ENCODE measurements at places on chromosomes 16 and 17.

DNA sequence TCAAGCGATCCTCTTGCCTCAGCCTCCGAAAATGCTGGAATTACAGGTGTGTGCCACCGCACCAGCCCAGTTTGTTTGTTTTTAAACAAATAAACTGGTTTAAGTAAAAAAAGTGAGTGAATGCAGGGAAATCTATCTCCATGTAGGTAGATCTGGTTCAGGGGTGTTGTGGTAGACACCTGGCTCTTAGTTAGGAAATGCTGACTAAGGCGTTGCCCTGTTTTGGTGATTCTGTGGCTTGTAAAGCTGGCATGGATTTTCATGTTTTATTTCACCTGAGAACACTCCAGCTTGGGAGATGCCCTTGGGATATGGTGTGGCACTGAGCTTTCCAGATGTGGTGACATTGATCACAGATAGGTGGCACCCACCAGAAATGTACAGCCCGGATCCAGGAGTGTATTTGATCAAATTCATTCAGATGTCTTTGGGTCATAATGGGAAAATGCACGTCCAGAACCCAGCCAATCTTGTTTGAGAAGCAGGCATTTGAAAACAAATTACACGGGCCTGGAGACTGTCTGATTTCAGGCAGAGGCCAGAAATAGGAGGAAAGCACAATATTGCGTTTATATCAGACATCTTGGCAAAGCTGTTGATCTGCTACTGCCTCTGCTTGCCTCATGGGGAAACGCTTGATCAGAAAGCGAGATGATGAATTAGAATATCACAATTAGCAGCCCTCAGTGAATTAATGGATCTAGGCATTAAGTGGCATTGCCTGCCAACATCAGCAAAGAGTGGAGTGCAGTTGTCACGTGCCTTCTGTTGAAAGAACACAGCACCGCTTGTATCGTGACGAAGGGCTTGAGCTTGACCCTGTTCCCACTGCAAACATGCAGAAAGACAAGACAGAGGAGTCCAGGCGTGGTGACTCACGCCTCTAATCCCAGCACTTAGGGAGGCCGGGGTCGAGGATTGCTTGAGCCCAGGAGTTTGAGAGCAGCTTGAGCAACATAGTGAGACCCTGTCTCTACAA lies 7.3 kb upstream of the IL34 start:
- no peak for DNase-seq

GRCh38 chr17:13957636-13958035 lies 111.7 kb upstream of the COX10 start:
- no peak for DNase-seq

DNA sequence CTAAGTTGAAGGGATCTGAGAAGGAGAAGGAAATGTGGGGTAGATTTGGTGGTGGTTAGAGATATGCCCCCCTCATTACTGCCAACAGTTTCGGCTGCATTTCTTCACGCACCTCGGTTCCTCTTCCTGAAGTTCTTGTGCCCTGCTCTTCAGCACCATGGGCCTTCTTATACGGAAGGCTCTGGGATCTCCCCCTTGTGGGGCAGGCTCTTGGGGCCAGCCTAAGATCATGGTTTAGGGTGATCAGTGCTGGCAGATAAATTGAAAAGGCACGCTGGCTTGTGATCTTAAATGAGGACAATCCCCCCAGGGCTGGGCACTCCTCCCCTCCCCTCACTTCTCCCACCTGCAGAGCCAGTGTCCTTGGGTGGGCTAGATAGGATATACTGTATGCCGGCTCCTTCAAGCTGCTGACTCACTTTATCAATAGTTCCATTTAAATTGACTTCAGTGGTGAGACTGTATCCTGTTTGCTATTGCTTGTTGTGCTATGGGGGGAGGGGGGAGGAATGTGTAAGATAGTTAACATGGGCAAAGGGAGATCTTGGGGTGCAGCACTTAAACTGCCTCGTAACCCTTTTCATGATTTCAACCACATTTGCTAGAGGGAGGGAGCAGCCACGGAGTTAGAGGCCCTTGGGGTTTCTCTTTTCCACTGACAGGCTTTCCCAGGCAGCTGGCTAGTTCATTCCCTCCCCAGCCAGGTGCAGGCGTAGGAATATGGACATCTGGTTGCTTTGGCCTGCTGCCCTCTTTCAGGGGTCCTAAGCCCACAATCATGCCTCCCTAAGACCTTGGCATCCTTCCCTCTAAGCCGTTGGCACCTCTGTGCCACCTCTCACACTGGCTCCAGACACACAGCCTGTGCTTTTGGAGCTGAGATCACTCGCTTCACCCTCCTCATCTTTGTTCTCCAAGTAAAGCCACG lies 28.3 kb downstream of the STH start:
- DNase-seq = no peak

- no peak for DNase-seq
These were observed 4.0 kb upstream of the ASPSCR1 start for GRCh38 chr17:81973432-81973831.

- peak; percentile 31 for DNase-seq
These were observed 25.8 kb upstream of the HLF start for GRCh38 chr17:55238931-55239297.

DNA sequence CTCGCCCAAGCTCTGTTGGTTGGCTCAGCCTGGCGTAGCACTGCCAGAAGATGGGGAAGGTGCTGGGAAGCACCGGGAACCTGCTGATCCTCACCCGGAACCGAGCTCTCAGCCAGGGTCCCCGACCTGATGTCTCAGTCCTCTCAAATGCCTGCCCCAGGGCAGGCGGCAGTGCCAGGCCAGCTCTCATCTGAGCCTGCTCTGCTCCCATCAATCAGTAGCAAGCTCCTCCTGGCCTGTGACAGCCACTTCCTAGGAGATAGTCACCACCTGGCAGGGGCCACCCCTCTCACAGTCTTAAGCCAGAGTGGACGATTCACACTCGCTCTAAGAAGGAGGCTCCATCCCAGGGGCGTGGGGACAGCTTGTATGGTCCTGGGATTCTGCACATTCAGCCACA lies 62.0 kb downstream of the ENGASE start:
- no peak for DNase-seq

GRCh38 chr16:28139530-28139929 lies 72.2 kb downstream of the XPO6 start:
- DNase-seq = no peak

DNA sequence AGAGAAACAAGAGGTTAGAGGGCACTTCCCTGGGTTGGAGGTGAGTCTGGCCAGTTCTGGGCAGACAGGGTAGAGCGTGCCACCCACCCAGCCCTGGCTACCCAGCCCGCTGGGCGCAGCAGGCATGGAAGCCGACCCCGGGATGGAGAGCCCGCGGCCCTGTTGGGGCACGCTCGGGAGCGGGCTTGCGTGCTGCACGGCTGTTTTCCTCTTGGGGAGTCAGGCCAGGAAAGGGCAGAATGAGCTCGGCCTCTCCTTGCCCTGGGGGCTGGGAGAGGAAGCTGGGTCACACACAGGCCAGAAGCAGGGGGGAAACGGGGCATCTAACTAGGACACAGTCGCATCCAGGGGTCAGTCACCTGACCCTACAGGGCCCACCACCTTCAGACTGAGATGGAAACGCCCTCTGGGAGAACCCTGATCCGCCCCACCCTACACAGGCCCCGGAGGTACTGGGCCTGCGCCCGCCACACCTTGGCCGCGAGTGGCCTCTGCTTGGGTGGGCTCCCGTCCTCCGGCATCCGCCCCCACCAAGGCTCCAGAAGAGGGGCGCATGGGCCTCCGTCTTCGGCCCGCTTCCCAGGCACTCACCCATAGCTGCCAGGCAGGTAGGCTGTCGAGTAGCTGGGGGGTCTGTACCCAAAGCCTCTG lies 1.2 kb downstream of the SOX15 start:
- DNase-seq = no peak

DNA sequence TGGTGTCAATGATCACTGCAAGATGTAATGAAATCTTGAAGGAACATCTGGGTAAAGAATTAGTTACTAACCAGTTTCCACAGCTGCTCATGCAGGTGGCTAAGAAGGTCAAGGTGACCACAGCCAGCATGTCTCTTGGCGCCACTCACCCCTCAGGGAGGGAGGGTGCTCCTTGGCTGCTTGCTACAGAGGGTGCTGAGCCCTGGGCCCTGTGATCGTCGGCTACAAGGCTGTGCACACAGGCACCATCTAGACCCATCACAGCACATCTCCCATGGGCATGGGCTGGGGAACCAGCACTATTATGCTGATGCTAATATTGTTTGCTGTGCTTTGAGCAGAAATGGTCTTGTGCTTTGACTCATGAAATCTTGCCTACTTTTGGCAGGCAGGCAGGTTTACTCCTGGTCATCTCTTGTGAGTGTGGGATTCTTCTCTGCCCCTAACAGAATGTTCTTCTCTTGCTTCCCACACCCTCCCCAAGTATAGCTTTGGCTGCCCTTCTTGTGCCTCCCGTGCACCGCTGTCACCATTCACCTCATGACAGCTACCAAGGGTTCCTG lies 36.4 kb downstream of the TXNDC11 start:
- DNase-seq = no peak

- DNase-seq = no peak
These were observed 313.3 kb upstream of the HSBP1 start for GRCh38 chr16:83494459-83494858.

DNA sequence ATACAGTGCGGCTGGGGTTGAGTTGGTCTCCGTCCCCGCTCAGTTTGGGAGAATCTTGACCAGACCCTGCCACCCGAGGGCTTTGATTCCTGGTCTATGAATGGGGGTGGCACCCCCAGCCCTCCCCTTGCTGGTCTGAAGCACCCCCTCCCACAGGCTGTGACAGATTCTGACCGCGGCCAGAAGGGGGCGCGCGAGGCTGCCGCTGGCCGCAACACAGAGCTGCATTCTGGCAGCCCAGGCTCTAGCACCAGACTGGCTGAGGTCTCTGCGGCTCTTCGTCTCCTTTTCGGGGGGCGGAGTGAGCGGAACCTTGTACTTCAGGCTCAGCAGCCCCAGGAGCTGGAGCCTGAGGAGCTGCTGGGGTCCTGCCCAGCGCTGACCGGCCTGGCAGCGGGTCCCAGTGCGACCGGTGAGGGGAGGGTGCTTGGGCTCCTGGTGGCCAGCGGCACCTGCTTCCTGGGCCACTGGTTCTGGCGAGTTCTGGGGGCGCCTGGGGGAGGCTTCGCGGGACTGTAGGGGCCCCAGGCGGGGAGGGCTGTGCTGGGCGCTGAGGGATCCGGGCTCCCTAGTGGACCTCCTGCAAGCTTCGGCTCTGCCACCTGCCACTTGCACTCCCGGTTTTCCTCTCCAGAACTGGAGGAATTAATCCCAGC lies 1011.6 kb downstream of the KCNJ18 start:
- no peak for DNase-seq

DNA sequence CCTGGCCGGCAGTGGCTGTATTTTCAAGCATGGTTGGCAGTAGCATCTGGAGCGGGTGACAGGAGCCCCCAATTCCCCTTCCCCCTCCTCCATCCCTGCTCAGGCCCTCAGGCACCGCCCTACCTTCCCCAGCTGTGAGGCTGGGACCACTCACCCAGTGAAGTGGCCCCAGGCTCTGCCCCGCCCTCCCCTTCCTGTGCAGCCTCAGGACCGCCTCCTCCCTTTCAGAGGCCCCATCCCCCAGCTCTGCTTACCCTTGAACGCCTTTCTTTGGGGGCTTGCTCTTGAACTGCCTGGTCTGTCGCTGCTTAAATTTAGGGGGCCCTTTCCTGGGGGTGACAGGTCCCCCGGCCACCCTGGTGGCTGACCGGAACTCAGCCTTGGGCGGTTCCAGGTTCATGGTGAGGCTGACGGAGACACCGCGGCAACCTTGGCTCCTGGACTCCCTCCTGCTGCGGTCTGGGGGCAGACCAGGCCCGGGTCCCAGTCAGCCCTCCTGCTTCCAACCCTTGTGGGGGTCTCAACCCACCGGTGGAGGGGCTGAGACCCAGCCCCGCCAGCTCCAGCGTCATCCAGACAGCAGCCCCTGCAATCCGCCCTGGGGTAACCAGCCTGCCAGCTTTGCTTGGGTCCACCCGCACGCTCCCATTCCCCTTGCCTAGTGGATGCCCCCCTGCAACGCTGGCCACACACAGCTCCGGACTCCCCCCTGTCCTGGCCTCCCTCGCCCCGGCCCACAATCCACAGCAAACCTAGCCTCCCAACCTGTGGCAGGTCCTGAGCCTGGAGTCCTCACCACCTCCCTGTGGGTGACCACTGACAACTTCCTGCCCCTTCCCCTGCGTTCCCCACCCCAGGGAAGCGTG lies 3.2 kb downstream of the PDE6G start:
- no peak for DNase-seq
